ENCODE measurements at places on chromosomes 3 and 15.

- peak; percentile 89 for DNase-seq
These were observed at the start of gene FRMD5 for GRCh38 chr15:44195151-44195740. TSS of gene FRMD5 (minus strand) at chr15:44195271.

GRCh38 chr3:79203144-79203519 lies 564.7 kb downstream of the ROBO1 start:
- DNase-seq = no peak

DNA sequence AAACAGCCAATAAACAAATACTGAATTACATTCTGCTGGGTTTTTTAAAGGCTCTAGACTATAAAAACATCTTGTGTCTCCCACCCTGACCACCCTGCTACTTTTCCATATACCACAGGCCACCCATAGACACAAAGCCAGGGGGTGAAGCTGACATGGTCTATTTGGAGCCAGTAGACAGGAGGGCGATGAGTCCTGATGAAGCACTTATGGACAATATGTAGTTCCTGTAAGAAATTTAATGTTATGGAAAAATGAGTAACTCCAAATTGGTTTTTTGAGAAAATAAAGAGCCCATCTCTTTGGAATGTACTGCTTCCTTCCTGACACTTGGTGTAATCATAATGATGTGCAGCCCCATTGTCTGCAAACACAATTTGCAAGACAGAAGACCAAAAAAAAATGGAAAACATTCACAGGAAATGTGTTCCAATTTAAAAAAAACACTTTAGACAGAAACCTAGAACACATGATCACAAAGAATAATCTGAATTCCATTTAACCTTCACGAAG lies 11.8 kb downstream of the SSR3 start:
- DNase-seq = no peak

GRCh38 chr3:161420746-161421145 lies 49.4 kb upstream of the SPTSSB start:
- DNase-seq = peak; percentile 20

- no peak for DNase-seq
These were observed 1.7 kb upstream of the FAM3D start for GRCh38 chr3:58668247-58668646.

- no peak for DNase-seq
These were observed 227.6 kb upstream of the BHLHE40 start for GRCh38 chr3:4751502-4752101.

DNA sequence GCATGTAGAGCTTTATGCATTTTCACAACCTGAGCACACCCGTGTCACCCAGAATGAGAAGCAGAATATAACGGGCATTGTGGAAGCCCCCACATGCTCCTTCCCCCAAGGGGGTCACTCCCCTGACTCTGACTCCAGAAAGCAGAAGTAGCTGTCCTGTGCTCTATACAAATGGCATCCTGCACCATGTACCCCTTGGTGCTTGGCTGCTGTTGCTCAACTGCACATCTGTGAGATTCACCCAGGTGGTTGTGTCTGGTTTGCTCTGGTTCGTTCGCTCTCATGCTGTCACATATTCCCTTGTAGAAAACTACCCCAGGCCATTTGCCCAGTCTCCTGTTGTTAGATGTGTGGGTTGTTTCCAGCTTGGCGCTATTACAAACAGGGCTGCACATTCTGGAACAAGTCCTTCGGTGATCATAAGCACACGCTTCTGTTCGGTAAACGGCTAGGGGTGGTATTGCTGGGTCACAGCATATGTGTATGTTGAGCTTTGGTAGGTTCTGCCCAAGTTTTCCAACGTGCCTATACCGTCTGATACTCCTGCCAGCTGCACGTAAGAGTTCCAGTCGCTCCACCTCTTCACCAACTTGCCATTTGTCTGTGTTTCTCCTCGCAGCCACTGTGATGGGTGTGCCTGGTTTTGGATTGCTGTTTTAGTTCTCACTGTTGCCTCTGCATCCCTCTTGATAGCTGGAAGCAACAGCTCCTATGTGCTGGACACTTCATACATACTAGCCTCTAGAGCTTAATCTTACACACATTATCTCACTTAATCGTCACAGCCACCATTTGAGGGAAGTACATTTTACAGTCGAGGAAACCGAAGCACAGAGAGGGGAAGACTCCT lies 65.4 kb upstream of the SLC6A6 start:
- no peak for DNase-seq

GRCh38 chr3:9653565-9654248 lies 4.4 kb downstream of the MTMR14 start:
- DNase-seq = no peak

- no peak for DNase-seq
These were observed 325.0 kb downstream of the OTOL1 start for GRCh38 chr3:161821591-161821990.

DNA sequence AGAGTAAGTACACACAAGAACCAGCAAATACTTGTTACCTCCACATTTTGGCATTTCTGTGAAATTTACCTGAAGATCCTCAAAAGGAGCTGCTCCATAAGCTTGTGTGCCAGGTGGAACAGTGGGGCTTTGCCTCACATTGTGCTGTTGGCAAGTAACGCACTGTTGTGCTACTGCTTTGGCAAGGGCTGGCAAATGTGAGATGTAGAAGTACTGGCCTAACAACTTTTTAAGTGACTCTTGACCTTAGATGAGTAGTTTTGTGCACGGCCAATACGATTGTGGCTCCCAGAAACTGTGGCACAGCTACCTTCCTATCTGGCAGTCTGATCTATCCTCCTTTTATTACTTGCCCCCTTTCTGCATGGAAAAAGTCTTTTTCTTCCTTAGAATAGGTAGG lies 337.0 kb downstream of the KCNH8 start:
- no peak for DNase-seq

- DNase-seq = no peak
These were observed 137.6 kb downstream of the PEAK1 start for GRCh38 chr15:77282333-77282732.

GRCh38 chr15:77807611-77808010 lies 174.9 kb upstream of the LINGO1 start:
- DNase-seq = no peak

- no peak for DNase-seq
These were observed 39.4 kb upstream of the FRMD4B start for GRCh38 chr3:69425249-69425648.

DNA sequence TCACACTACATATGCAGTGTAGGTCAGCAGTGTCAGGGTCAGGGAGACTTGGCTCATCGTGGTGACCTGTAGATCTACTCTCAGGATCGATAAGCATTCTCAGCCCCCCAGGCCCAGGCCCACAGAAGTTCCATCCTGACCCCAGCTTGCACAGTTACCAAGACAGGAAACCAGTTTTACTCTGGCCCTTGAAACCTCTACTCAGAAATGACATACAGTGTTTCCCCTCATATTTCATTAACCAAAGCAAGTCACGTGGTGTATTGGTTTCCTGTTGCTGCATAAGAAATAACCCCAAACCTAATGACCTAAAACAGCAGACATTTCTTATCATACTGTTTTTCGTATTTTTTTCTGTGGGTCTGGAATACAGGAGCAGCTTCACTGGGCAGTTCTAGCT lies 242.2 kb downstream of the SLCO3A1 start:
- no peak for DNase-seq

DNA sequence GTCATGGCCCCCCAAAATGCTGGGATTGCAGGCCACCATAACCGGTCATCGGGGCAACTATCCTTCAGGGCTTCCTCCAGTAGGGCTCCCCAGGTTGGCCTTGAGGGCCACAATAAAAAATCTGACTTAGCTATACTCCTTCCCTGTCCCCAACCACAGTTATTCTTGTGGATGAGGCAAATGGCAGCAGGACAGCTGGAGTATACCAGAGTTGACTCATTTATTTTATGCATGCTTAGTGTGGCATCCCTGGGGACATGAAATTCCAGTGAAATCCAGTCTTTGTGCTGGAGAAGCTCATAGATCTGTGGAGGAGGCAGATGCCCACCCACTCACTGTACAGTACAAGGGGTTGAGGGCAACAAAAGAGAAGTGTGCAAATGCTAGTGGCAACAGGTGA lies 109.5 kb downstream of the RORA start:
- DNase-seq = no peak

DNA sequence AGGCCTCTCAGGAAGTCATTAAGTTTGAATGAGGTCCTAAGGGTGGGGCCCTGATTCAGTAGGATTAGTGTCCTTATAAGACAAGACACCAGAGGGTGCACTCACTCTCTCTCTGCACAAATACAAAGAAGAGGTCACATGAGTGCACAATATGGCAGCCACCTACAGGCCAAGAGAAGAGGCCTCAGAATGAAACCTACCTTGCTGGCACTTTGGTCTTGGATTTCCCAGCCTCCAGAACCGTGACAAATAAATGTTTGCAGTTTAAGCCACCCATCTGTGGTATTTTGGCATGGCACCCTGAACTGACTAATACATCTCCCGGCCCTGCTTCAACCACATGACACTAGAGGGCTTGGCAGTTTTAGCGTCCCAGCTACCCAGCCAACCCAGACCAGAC lies 73.9 kb upstream of the CHRNB4 start:
- DNase-seq = no peak

GRCh38 chr3:21216598-21216997 lies 534.4 kb downstream of the ZNF385D start:
- DNase-seq = no peak

DNA sequence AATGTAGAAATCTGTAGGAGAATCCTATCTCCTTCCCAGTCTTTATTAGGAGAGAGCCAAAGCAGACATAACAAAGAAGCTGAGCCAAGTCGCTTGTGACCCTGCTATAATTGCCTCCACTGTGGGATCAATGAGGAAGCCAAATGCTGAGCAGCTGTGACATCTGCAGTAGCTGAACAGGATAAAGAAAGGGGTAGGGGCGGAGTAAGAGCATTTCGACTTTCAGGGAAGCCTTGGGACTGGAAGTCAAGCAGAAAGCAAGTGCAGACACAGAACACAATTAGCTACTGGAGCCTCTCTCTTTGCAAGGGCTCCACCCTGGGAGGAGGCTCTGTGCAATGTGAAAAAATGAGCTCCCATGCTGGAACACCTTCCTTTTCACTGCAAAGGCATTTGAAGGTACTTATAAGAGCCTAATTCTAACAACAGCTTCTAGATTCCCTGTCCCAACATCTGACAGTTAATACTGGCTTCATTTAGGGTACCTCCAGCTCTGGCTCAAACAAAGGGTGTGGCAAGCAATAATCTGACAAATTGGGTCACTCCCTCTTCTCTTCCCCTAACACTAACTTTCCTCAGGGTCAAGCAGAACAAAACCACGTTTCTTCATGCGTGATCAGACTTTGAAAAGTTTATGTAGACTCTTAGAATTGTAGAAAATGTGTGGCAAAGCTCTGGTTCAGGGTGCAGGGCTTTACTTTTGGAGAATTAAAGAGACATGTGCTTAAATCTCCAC lies 166.4 kb downstream of the CADPS start:
- no peak for DNase-seq

- no peak for DNase-seq
These were observed 27.2 kb downstream of the NPHP3 start for GRCh38 chr3:132694991-132695390.

DNA sequence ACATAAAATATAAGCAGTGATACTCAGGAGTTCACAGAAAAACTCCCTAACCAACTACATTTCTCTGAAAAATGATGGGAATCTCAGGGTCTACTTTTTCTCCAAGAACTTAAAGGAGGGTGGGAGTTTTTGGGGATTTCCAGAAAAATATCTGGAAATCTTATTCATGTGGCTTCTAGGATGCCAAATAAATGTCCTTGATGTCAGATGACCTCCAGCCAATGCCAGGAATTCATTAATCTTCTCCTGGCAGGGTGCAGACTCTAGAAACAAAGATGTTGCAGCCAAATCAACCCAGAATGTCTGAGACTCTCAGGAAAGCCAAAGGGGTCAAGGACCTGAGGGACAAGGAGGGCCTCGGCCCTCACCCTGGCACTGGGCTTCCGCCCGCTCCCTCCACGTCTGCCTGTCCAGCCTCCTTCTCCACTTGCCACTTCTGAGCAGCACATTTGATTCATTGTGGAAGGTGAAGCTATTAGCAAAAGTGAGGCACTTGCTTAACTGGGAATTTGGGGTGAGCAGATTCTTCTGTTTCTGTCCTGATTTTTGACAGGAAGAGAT lies 61.9 kb upstream of the HEG1 start:
- no peak for DNase-seq

DNA sequence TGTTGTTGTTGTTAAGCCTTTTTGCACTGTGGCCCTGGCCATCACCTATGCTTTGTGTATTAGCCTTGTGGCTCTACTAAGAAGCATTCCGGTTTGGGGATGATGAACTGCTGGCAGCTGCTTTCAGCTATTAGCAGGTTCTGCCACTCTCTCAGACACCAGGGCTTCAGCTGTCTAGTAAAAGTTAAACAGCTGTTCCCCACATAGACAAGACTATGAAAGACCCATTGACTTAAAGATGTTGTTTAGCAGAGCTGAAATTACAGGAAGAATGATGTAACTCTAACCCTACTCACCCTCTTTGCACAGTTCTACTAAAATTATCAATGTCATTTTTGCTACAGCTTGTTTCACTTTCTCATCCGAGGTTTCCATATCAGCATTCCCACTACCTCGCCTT lies 131.2 kb upstream of the CGNL1 start:
- no peak for DNase-seq

DNA sequence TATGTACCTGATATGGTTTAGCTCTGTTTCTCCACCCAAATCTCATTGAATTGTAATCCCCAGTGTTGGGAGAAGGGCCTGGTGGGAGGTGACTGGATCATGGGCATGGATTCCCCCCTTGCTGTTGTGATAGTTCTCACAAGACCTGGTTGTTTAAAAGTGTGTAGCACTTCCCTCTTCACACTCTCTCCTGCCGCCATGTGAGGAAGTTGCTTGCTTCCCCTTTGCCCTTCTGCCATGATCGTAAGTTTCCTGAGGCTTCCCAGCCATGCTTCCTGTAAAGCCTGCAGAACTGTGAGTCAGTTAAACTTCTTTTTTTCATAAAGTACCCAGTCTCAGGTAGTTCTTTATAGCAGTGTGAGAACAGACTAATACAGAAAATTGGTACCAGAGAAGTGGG lies 93.1 kb downstream of the C3orf70 start:
- no peak for DNase-seq

GRCh38 chr3:72411843-72412242 lies 436.4 kb downstream of the SHQ1 start:
- DNase-seq = no peak

Measured in body of pancreas (tissue), 4 donors.